Activated T-helper 1 cell treated with anti-CD3 and anti-CD28 coated beads, Interleukin-12 subunit alpha, Interleukin-12 subunit beta, Interleukin-2, Interleukin-4 antibody, amounts not matched to agents 30 ng/mL and 10 ng/mL and 1 ng/mL, durations not matched to agents 14 hours and 24 hours and 36 hours (primary cell): ENCODE measurements at places on chromosomes 13 and 19.

GRCh38 chr19:53394522-53394973 is 401 bp upstream of the ZNF765 start:
- no peaks in the 10 kb centered on the region for H3K27me3 ChIP-seq
- peak overlapping the region; percentile 98 for H3K4me3 ChIP-seq
- H3K27ac ChIP-seq, result peak overlapping the region; percentile 85
- peaks cover 27% of the 10 kb centered on the region for H3K4me1 ChIP-seq
- H3K36me3 ChIP-seq, result peaks cover 13% of the 10 kb centered on the region

DNA sequence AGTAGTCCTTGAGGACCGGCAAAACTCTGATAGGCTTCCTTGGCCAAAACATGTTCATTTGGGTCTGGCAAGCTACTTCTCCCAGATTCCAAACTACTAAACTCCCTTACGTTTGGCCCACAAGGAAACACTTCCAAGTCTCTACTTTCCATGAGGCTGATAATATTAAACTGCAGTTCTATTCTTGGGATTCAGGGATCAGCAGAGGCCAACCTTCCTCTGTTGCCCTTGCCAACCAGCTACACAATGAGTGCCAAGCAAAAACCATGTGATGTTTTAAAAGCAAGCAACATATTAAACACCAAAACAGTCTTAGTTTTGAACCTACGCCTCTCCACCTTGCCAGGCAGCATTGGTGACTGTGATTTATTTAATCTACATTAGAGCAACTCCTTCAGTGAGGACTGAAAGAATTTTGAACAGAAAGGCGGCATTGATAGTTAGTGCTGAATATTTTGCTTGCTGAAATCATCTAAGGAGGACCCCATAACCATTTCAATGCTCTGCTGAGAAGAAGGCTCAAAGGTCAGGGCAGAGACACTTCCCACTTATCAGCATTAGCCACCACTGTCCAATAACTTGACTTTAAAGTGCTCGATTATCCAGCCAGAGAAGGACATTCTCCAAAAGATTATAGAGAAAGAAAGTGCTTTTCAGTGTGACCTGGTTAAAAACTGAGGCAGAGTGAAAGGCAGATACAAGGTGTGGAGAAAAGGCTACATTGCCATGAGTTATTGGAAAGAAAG is 287.1 kb downstream of the TBC1D4 start:
- H3K27ac ChIP-seq, result no peak overlapping the region
- no peaks in the 10 kb centered on the region for H3K4me1 ChIP-seq
- peaks cover 3% of the 10 kb centered on the region for H3K27me3 ChIP-seq
- H3K4me3 ChIP-seq, result no peak overlapping the region

DNA sequence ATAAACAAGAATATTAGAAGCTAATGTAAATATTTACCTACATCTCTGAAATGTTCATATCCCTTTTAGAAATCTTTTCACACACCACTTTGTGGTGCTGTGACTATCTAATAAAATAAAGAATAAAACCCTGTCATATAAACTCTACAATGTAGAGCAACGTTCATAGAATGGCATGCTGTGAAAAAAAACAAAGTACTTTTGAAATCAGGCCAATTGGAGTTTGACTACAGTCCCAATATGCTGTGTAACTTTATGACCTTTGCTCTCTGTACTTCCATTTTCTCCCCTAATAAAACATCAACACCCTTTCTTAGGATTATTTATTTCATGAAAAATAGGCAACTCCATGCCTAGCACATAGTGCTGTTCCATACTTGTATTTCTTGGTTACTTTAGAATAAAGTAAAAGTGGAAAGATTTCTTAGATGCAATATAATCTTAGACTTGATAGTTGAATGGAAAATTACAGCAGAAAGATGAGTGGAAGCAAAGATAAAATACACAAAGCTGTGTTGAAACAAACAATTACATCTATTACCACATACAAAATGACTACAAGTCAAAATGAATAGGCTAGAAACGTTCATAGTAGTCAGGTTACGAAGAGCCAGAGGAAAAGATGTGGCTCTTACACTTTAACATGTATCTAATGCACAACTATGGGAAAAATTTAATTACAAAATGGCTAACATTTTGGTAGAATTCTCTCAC is 613.2 kb upstream of the SLITRK5 start:
- H3K27me3 ChIP-seq, result no peaks in the 10 kb centered on the region
- DNase-seq, result no peak
- no peak overlapping the region for H3K27ac ChIP-seq
- no peaks in the 10 kb centered on the region for H3K4me1 ChIP-seq
- H3K36me3 ChIP-seq, result no peaks in the 10 kb centered on the region
- no peak overlapping the region for H3K4me3 ChIP-seq

- H3K27me3 ChIP-seq, result peaks cover 3% of the 10 kb centered on the region
- H3K4me3 ChIP-seq, result no peak overlapping the region
- peaks cover 3% of the 10 kb centered on the region for H3K36me3 ChIP-seq
- DNase-seq, result no peak
- H3K4me1 ChIP-seq, result peaks cover 26% of the 10 kb centered on the region
These were observed 290.1 kb downstream of the FOXO1 start for GRCh38 chr13:40376296-40376849.

- no peak overlapping the region for H3K27ac ChIP-seq
- H3K4me1 ChIP-seq, result peaks cover 62% of the 10 kb centered on the region
- peaks cover 2% of the 10 kb centered on the region for H3K27me3 ChIP-seq
- no peak overlapping the region for H3K4me3 ChIP-seq
- peaks cover 6% of the 10 kb centered on the region for H3K36me3 ChIP-seq
These were observed 99.8 kb downstream of the CRYL1 start for GRCh38 chr13:20425819-20426219.

DNA sequence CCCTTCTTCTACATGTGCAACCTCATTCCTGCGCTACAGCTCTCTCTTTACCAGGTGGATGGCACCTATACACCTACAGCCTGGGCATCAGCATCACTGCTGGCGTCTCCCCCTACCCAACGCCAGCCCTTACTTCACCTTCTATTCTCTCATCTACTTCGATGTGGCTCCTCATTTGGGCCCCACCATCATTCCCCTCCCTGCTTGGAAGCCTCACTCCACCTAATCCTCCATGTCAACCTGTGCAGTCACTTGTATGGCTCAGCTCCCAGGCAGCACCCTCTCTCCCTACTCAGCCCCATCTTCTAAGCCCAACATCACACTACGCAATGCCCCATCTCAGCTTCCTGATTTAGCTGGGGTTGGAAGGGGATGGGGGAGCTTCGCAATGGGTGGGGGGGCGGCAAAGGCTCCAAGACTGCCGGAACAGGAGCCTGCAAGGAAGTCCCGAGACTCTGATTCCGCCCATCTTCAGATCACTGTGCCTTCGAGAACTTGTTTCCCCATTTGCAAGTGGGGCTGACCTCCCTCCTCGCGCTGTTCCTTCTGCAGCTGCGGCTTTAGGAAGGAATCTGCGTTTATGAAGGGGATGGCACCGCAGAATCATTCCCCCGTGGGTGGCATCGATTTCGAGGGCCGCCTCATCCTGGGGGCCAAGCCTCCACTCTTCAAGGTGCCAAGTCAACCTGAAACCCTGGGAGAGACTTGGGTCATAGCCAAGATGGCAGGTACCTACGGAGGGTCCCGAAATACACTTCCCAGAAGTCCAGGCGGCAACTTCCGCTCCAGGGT is 913 bp downstream of the MZF1 start:
- H3K36me3 ChIP-seq, result peaks cover 13% of the 10 kb centered on the region
- H3K27ac ChIP-seq, result peak overlapping the region; percentile 99
- no peaks in the 10 kb centered on the region for H3K27me3 ChIP-seq
- DNase-seq, result no peak
- peak overlapping the region; percentile 95 for H3K4me3 ChIP-seq
